Ovary (tissue), 10 donors: ENCODE measurements at places on chromosomes 11 and 22. TPM values are rescaled to one million over a fixed set of nuclear protein-coding genes. Genes with fewer than 3 reads are reported as not detected.

Gene MIAT
- 0.15 TPM for polyA plus RNA-seq

Gene GPR83
- 0.01 TPM for polyA plus RNA-seq

Gene CARD18
- polyA plus RNA-seq, result not detected

Gene ZNF280B
- 0.92 TPM for polyA plus RNA-seq

Gene AP2A2
- polyA plus RNA-seq, result 151 TPM

Gene NEFH
- 7.2 TPM for polyA plus RNA-seq

Gene OR52E8
- polyA plus RNA-seq, result not detected

Gene UBQLN3
- polyA plus RNA-seq, result not detected

Gene TYR
- polyA plus RNA-seq, result not detected

Gene FOLH1
- polyA plus RNA-seq, result 5.0 TPM

Gene ZNRF3
- polyA plus RNA-seq, result 7.4 TPM

Gene LMNTD2
- polyA plus RNA-seq, result 1.1 TPM

Gene CHRNA10
- 0.54 TPM for polyA plus RNA-seq

Gene MS4A7
- 38.2 TPM for polyA plus RNA-seq

Gene ENTHD1
- not detected for polyA plus RNA-seq

Gene GAS2L1
- 9.8 TPM for polyA plus RNA-seq

Gene LRRC74B
- 0.02 TPM for polyA plus RNA-seq

Gene UPK2
- polyA plus RNA-seq, result not detected

Gene PANX2
- 0.27 TPM for polyA plus RNA-seq

Gene NAALAD2
- polyA plus RNA-seq, result 12.2 TPM

Gene SLC25A18
- polyA plus RNA-seq, result 1.3 TPM

Gene KLHL35
- 0.07 TPM for polyA plus RNA-seq

Gene PLEKHB1
- polyA plus RNA-seq, result 9.6 TPM

Gene EIF3F
- 764 TPM for polyA plus RNA-seq

Gene IL17REL
- 0.05 TPM for polyA plus RNA-seq

Gene CPSF7
- polyA plus RNA-seq, result 51.8 TPM

Gene CHCHD10
- polyA plus RNA-seq, result 17.6 TPM

Gene ADORA2A
- 2.2 TPM for polyA plus RNA-seq

Gene EXPH5
- 0.37 TPM for polyA plus RNA-seq

Gene AIFM3
- polyA plus RNA-seq, result 1.1 TPM

Gene GAL
- polyA plus RNA-seq, result 0.19 TPM

Gene DAGLA
- polyA plus RNA-seq, result 0.40 TPM

Gene RAB36
- polyA plus RNA-seq, result 4.0 TPM

Gene OR56A5
- not detected for polyA plus RNA-seq

Gene CD151
- polyA plus RNA-seq, result 168 TPM

Gene POTEH
- not detected for polyA plus RNA-seq

Gene TEX12
- 0.62 TPM for polyA plus RNA-seq

Gene MRGPRF
- 8.6 TPM for polyA plus RNA-seq

Gene TUBA8
- 0.92 TPM for polyA plus RNA-seq
